ENCODE measurements at places on chromosomes 5 and 9.

- no peak for DNase-seq
Measured at GRCh38 chr5:81786496-81786895, 35.6 kb upstream of the SSBP2 start.

- DNase-seq = no peak
Measured at GRCh38 chr5:33831041-33831440, 60.7 kb downstream of the ADAMTS12 start.

- DNase-seq = no peak
Measured at GRCh38 chr5:32443145-32443540, 1.4 kb downstream of the ZFR start.

DNA sequence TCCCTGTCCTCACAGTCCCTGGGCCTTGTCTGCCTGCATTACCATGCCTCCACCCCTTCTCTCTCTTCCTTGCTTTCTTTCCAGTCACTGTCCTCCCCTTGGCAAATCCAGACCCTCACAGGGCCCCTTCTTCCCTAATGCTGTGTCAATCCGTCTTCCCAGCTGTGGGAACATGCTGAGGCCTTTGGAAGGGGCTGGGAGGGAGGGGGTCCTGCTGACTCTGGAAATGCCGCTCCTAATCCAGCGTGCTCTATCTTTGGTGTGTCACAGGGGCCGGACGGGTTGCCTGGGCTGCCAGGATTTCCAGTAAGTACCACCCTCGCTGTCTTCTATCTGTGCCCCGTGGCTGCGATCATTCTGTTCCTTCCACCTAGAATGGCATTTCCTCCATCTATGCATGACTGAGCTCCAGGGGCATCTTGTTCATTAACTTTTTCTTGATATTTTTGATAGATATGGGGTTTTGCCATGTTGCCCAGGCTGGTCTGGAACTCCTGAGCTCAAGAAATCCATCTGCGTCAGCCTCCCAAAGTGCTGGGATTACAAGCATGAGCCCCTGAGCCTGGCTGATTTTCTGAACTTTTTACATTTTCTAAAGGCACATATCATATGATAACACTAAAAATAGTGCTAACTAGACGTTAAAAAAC is 64.5 kb upstream of the TGFBR1 start:
- peak; percentile 9 for DNase-seq

- DNase-seq = peak; percentile 48
Measured at GRCh38 chr5:21802869-21803490, 1050.2 kb downstream of the CDH12 start.

DNA sequence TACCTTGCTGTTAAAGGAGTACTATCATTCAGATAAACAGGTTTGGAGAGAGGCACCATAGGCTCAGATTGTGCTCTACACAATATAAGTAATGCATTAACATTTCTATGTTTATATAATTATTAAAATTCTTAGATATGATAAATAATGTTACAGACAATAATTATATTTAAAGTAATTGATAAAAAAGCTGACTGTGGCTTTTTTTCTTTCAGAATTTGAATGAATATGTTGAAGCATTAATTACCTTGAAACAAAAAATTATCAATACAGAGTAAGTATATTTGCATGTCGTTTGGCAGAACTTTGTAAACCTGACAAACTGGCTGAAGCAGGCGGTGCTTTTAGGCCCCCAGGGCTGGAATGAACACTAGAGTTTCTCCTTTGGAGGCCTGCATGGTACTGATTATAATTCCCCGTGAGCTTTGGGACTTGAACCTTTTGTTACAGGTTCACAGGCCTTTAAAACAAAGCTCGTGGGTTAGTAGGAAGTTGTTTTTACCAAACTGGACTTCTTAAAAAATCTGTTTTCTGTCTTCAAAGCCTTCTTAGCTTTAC is 13.8 kb downstream of the ICE1 start:
- no peak for DNase-seq

- no peak for DNase-seq
Measured at GRCh38 chr9:133539991-133540697, 5.6 kb downstream of the ADAMTSL2 start.

GRCh38 chr9:11966786-11967185 is 726.4 kb upstream of the TYRP1 start:
- no peak for DNase-seq

DNA sequence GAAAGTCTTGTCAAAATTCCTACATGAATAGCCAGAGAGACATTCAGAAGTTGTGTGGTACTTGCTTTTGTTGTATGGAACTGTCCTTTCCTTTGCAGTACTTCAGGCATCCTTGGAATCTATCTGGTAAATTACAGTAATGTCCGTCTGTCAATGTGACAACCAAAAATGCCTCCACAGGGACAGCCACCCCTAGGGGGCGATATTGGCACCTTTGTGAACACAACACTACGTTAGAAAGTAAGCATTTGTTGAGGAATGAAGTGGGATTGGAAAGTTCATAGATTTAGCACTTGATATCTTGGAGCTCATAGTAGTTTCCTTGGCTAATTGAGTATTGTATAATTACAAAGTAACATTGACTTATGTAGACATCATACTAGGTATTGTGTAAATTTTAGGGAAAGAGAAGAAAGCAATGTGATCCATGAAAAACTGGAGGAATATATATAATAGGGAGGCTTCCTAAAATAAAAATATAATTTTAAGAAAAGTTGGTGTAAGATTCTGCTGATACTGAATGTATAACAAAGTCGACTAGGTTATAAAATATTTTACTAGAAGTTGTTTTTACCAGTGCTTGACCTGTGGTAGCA is 32.7 kb downstream of the TMEFF1 start:
- peak; percentile 74 for DNase-seq
